ENCODE measurements at places on chromosomes 13 and 19. TPM values are rescaled to one million over a fixed set of nuclear protein-coding genes. Genes with fewer than 3 reads are reported as not detected.

GRCh38 chr19:3707868-3708206 is 347 bp upstream of the TJP3 start:
- DNase-seq, result no peak

Gene BRCA2
- 0.60 TPM for total RNA-seq

DNA sequence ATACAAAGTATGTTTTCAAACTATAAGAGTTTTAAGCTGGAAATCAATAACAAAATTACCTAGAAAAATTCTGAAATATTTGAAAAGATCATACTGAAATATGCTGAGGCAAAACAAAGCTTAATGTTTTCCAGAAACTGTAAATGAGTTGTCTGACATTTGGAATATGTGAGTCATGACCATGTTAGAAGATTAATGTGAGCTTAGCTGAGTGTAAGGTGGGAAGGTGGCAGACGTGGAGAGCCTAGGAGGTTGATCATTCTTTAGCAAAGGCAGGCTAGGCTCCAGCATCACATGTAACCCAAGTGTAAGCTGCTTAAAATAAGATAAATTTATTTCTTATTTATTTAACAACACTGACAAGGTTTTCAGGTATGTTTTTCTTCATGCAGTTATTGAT is 2086.1 kb upstream of the PCDH20 start:
- no peak for DNase-seq

GRCh38 chr19:46601318-46602224 is at the start of gene CALM3:
Gene CALM3, plus strand, starts transcription at chr19:46601330. Its CDS starts 105 bp downstream, at chr19:46601435.
- DNase-seq, result no peak

- no peak for DNase-seq
Measured at GRCh38 chr19:6392221-6393073, 517 bp downstream of the GTF2F1 start.

DNA sequence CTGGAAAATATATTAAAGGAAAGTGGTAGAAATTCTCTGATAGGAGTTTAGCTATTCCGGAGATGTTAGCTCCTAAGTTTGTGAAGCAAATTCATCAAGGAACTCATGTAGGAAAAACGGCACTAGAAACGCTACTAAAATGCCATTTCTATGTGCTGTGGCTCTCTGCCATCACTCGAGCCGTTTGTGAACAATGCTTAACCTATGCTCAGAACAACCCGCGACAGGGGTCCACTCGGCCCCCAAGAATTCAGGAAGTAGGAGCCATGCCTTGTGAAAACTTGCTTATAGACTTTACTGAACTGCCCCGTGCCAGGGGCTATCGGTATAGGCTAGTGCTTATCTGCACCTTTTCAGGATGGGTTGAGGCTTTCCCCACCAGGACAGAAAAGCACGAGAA is 14.2 kb upstream of the SLC15A1 start:
- no peak for DNase-seq

Gene GSX1
- total RNA-seq, result not detected

DNA sequence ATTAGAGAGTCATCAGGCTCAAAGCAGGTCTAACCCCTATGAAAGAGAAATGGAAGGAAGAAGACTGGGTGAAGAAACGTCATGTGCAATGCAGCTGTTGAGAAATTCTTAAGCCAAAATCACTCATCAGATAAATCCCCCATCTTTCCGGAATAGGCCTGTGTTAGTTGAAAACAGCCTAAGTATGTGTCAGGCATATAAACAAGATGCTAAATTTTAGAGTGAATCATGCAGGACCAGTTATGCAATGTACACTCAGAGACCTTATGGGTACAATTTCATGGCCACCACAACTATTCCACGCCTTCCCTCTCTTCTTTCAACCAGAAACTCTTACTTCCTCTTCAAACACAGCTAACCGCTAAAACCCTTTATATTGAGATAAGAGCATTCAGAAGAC is 717.7 kb upstream of the ATXN8OS start:
- DNase-seq, result no peak

- no peak for DNase-seq
Measured at GRCh38 chr19:29515706-29516357, 10.0 kb upstream of the VSTM2B start.

Gene ZNF350
- 12.8 TPM for total RNA-seq

Gene ZNF559
- 19.9 TPM for total RNA-seq

GRCh38 chr13:34349091-34349722 is 531.3 kb downstream of the RFC3 start:
- peak; percentile 47 for DNase-seq

DNA sequence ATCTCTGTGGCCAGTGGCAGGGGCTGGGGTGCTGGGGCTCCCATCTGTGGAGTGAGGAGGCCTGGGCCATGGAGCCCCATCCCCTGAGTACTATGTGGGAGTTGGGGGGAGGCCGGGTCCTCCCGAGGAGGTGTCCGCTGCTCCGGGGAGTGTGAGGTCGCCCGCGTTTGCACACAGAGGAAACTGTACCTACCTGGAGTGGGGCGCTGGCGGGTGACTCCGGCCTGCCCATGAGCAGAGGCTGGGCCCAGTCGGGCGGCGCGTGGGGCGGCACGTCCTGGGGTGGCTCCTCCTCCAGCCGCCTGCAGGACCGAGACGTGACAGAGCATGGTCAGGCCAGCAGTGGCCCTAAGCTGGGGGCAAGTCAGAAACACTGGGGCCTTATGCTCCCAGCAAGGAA is 33.8 kb upstream of the MATK start:
- DNase-seq, result no peak

DNA sequence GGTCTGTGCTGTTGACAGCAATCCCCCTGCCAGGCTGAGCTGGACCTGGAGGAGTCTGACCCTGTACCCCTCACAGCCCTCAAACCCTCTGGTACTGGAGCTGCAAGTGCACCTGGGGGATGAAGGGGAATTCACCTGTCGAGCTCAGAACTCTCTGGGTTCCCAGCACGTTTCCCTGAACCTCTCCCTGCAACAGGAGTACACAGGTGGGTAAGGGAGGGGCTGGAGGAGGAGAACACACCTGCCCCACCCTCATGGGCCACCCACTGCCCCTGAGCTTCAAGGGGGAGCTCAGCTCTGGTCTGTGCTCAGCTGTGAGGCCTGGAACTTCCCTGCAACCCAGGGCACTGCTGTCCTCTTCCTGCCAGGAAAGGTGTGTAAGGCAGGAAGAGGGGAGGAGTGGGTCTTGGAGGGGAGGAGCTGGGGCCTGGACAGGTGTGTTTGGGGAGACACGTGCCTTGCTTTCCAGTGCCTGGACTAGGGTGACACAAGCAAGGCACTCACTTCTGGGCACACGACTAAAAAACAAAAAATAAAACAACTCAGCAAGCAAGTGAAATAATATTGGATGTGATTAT is 3.9 kb downstream of the SIGLEC7 start:
- no peak for DNase-seq

DNA sequence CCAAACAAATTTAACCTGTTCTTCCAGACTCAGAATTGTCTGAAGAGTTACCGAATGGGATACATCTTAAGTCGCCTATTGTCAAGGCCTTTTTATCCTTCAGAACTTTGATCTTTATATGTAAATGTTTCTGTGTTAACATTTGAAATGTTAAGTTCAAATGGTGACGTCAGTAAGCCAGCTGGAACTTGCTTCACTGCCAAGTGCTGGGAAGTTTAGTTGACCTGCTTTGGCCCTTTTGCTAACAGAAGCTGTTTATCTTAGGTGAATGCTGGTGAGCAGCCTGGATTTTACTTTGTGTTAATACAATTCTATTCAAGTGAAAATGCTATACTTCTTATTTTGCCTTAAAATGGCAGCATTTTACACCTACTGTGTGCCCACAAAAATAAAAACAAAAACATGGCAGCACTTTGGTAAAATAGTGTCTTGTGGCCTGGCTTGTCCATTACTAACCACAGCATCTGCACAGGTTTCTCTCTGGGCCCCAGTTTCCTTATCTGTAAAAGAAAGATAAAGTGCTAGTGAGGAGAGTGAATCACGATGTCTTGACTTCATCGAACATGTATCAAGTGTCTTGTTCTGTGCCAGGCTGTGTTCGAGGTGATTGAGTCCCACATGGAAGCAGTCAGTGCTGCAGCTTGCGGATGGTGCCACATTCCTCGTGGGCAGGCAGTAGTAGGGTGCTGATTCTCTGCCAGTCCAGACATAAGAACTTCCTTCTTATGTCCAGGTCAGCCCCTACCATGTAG is 2.2 kb downstream of the NAXD start:
- peak; percentile 69 for DNase-seq

DNA sequence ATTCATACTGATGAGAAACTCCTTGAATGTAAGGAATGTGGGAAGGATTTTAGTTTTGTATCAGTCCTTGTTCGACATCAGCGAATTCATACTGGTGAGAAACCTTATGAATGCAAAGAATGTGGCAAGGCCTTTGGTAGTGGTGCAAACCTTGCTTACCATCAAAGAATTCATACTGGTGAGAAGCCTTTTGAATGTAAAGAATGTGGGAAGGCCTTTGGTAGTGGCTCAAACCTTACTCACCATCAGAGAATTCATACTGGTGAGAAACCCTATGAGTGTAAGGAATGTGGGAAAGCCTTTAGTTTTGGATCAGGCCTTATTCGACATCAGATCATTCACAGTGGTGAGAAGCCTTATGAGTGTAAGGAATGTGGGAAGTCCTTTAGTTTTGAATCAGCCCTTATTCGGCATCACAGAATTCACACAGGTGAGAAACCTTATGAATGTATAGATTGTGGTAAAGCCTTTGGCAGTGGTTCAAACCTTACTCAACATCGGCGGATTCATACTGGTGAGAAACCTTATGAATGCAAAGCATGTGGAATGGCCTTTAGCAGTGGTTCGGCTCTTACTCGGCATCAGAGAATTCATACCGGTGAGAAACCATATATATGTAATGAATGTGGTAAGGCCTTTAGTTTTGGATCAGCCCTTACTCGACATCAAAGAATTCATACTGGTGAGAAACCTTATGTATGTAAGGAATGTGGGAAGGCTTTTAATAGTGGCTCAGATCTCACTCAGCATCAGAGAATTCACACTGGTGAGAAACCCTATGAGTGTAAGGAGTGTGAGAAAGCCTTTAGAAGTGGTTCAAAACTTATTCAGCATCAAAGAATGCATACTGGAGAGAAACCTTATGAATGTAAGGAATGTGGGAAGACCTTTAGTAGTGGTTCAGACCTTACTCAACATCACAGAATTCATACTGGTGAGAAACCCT is 26.6 kb downstream of the ZNF345 start:
- no peak for DNase-seq

Gene ZNF506
- total RNA-seq, result 28.9 TPM

Gene LRFN3
- 23.7 TPM for total RNA-seq

GRCh38 chr19:15304140-15304705 is 28.1 kb downstream of the BRD4 start:
- no peak for DNase-seq

- no peak for DNase-seq
Measured at GRCh38 chr13:24922387-24922744, 158.4 kb downstream of the RNF17 start.

GRCh38 chr19:13766095-13766481 is 1.8 kb downstream of the MRI1 start:
- no peak for DNase-seq

- DNase-seq, result no peak
Measured at GRCh38 chr13:45895881-45896280, 44.3 kb upstream of the SIAH3 start.

GRCh38 chr19:5719274-5719960 is 529 bp downstream of the LONP1 start:
- DNase-seq, result no peak

Gene HSD17B14
- total RNA-seq, result 10.6 TPM

- peak; percentile 78 for DNase-seq
Measured at GRCh38 chr19:51552996-51553725, 17.9 kb upstream of the ZNF175 start.

Gene ALOX5AP
- total RNA-seq, result 50.3 TPM

Gene PCSK4
- 11.7 TPM for total RNA-seq

GRCh38 chr19:14379294-14380065 is 1.8 kb upstream of the ADGRE5 start:
- no peak for DNase-seq

Gene ZNF525
- total RNA-seq, result 18.1 TPM

Gene OVOL3
- not detected for total RNA-seq

Gene KLK10
- total RNA-seq, result 42.8 TPM

DNA sequence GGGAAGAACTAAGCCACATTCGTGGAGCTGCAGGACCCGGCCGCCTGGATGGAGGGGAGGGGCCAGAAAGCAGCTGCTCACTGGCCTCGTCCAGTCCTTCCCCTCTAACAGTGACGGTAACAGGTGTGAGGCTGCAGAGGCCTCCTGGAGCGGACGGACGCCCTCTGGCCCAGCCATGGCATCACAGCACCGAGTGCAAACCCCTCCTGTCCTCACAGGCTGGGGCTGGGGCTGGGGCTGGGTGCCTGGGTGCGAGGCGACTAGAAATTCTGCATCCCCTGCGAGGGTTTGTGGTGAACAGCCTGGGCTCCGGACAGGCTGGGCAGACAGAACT is 3.6 kb downstream of the MICOS13 start:
- DNase-seq, result no peak

DNA sequence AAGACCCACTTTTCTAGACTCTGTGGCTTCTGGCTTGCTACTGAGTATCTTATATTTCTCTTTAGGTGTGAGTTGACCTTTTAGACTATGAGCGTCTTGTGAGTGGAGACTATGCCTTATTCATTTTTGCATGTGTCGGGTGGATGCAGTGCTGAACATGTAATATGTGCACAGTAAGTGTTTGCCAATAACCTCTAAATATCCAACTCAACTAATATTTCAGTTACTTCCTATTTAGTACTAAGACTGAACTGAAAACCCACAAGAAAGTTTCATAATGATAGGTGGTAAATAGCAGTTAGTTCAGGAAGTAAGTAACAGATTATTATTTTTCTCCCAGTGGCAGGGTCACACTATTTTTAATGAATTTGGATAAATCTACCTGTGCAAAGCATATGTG is 269.3 kb downstream of the KCNRG start:
- DNase-seq, result no peak

DNA sequence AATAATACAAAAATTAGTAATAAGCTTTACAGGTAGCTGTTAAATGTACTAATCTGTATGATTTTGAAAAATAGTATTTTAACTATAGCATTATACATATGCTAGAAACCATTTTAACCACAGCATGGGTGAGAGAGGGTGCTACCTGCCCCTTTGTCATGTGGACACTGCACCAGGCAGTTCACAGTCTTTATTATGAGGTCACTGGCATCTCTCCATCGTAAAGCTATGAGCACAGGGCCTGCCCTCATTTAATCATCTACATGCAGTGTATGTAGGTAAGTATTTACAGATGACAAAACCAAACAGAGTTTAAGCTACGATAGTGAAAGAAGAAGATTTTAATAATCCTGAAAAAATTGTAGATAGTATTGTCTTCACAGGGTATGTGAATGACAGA is 21.7 kb downstream of the EDNRB start:
- DNase-seq, result no peak

- DNase-seq, result no peak
Measured at GRCh38 chr19:36266375-36266961, 51.6 kb downstream of the ZNF146 start.

Gene GNA15
- 6.4 TPM for total RNA-seq

Gene ZNF155
- total RNA-seq, result 7.6 TPM

- peak; percentile 79 for DNase-seq
Measured at GRCh38 chr13:98293103-98293502, 116.0 kb upstream of the RNF113B start.

DNA sequence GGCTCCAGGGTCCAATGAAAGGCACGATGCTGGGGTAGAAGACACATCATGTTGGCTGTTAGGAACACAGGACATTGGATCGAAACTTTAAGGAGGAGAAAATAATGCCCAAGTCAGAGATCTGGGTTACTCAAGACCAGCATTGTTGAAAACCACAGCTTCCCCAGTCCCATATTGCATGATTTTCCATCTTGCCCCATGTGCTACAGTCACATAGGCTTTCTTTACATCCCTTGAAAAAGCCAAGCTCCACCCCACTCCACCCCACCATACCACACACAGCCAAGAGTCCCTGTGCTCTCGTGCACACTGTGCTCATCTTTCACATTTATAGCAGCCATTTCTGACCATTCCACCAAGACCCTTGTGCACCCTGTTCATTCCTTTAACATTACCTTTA is 636.2 kb downstream of the DIAPH3 start:
- no peak for DNase-seq

Data from mucosa of gallbladder (tissue), 1 donor.